Astrocyte (in vitro differentiated cells and primary cell): ENCODE measurements at places on chromosomes 11 and 22. TPM values are rescaled to one million over a fixed set of nuclear protein-coding genes. Genes with fewer than 3 reads are reported as not detected.
A peak's percentile ranks its signal among the peaks of the same experiment; 100 is the strongest.

DNA sequence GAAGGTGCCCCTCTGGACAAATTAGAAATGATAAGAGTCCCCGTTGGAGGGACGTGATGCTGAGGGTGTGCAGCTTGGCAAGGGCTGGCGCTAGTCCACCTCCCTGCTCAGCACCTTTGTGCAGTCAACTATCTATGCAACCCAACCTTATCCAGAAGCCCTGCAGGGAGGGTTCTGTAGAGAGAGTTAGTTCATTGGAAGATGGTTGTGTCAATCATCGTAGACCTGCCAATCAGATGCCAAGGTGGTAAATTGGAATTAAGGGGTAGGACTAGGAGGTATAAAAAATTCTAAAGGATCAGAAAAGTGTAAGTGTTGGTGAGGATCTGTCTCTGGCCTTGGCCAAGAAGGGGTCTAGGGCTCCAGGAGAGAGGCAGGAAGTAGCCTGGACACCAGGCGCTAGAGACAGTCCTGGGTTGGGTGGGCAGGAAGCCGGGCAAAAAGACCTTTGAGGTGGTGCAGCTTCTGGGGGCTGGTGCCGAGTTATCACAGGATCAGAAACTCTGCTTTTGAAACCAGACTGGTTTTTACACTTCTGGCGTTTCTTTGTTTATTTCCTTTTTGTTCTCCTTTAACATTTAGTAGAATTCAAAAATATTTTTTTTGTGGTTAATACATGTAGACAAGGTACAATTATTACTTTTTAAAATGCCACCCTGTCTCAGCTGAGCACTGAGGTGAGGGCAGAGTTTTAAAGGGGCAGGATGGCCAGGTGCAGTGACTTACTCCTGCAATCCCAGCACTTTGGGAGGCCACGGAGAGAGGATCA is 1.6 kb downstream of the C1QTNF6 start:
- DNase-seq, result peak; percentile 82

- DNase-seq, result peak; percentile 6
These were observed 161.1 kb upstream of the CCDC179 start for GRCh38 chr11:23021287-23021863.

GRCh38 chr11:131235328-131236298 is 134.8 kb upstream of the NTM start:
- DNase-seq, result no peak

DNA sequence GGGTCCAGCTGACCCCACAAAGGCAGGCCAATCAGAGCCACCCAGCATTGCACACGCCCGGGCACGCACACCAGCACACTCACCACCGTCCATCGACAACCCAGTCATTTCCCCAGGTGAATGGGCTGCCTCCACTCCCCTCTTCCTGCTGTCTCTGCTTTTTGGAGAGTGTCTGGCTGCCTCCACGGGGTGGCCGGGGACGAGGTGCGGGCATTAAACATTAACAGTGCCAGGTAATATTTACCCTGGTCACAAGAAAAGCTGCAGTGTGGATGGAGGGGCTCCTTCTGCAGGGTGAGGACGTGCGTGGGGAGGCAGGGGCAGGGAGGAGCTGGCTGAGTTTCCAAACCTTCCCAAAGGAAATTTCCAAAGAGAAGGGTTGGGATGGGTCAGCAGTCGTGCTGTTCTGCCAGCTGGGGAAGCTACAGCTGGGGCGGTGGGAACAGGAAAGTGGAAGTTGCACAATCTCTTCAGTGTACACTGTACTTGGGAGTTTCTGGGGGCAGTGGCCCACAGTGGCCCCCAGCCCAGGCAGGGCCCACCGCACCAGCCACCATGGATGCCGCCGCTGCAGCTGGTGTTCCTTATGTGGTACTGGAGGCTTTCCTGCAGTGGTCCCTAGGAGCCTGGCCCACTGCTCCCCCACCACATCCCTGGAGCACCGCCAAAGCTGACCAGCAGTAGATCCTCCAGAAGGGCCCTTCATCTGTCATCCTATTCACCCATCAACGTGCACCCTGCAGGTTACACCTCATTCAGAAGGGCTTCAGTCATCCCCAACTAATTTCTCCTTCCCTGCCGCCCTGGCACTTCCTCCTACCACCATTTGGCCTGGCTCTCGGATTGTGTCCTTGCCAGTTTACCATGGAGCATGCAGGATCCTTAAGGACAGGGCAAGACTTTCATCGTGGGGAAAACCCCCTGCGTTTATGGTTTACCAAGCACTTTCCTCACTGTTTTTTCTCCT is at the start of gene FXYD2:
FXYD2 (minus strand) TSS at position 174 of the 967 bp plus-strand sequence; CDS start at position 108, 66 bp downstream.
- no peak for DNase-seq

NLRP14 gene
- total RNA-seq, result not detected in 2 replicates

DNA sequence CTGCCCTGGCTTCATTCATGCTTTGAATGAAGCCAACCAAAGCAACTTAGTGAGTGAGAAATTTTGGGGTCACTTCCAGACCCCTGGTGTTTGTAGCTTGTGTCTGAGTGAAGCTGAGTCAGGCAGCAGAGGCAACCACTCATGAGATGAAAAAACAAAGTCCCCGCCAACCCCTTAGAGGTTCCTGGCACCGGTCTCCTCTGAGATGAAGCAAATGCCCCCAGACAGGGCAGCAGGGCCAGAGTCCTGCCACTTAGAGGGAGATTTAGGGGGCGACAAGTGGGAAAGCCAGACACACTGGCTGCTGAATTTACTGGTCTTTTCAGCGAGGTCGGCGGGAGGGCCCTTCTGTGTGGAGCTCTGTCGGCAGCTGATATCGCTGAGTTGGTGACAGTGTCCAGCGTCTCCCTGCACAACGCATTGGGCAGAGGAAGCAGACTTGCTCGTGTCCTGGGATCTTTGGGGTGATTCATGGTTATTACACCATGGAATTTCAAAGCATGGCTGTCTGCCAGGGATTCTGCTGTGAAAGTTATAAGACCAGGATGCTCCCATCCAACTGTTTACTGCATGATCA is 482.6 kb downstream of the MIAT start:
- peak; percentile 85 for DNase-seq

GRCh38 chr11:134745456-134745855 is 333.4 kb upstream of the B3GAT1 start:
- DNase-seq, result no peak

USP2 gene
- 6.5 and 6.7 TPM in 2 replicates for total RNA-seq

OR52E8 gene
- total RNA-seq, result not detected in 2 replicates

GRCh38 chr11:67440229-67441097 is 2.8 kb downstream of the CORO1B start:
- no peak for DNase-seq

FGF4 gene
- not detected in 2 replicates for total RNA-seq

TREH gene
- not detected in 2 replicates for total RNA-seq

DNA sequence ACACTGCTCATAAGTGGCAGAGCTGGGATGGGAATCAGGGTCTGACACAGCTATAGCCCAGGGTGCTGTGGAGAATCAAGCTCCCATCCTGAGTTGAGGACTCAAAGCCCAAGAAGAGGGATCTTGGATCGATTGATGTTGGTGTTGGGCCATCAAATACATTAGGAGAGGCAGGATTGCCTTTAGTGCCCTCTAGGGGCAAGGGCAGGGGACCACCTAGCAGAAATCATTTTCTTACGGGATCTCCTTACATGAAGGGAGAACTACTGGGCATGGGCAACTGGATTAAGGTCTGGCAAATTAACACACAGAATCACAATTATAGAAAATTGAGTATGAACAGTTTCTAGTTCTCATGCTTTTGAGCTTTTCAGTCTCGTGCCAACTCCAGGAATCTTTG is 24.9 kb upstream of the EMSY start:
- no peak for DNase-seq

OR51A2 gene
- total RNA-seq, result not detected in 2 replicates

DNA sequence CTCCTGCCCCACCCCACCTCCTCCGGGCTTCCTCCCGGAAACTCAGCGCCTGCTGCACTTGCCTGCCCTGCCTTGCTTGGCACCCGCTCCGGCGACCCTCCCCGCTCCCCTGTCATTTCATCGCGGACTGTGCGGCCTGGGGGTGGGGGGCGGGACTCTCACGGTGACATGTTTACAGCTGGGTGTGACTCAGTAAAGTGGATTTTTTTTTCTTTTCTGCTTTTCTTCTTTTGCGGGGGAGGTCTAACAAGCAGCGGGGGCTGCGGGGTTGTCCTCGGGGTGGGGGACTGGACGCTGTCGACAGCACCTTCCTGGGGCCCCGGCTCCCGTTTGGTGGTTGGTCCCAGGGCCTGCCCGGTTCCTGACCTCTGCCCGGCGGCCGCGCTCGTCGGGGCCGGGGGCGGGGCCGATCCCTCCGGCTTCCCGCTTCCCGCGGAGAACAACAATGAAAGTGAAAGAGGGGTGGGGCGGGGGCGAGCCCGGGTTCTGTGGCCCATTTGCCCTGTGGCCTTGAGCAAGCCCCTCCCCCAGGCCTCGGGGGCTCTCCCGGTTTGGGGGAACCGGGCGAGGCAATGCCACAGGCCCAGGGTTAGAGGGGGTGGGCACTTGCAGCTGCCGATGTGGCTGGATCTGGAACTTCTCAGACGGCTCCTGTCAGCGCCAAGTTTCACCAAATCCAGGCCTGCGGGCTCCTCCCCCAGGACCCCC is 975 bp upstream of the MDK start:
- no peak for DNase-seq

GRCh38 chr11:58912124-58912523 is 27.2 kb upstream of the GLYATL1 start:
- no peak for DNase-seq

DNA sequence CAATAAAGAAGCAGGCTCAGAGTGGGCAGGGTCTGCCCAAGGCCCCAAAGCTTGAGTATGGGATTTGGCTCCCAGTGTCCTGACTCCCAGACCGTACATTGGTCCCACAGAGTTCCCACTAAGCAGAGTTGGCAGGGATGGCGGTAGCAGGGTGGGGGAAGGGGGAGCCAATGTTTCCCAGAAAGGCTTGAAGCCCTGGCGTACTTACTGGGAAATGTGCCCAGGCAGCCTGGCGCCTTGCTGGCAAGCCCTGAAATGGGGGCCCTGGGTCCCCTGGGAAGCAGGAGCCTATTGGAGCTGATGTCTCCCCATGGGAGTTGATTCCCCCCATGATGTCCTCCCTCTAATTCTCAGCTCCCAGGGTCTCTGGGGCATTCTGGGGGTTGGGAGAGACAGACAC is 9.3 kb downstream of the ARHGEF17 start:
- DNase-seq, result no peak

DNA sequence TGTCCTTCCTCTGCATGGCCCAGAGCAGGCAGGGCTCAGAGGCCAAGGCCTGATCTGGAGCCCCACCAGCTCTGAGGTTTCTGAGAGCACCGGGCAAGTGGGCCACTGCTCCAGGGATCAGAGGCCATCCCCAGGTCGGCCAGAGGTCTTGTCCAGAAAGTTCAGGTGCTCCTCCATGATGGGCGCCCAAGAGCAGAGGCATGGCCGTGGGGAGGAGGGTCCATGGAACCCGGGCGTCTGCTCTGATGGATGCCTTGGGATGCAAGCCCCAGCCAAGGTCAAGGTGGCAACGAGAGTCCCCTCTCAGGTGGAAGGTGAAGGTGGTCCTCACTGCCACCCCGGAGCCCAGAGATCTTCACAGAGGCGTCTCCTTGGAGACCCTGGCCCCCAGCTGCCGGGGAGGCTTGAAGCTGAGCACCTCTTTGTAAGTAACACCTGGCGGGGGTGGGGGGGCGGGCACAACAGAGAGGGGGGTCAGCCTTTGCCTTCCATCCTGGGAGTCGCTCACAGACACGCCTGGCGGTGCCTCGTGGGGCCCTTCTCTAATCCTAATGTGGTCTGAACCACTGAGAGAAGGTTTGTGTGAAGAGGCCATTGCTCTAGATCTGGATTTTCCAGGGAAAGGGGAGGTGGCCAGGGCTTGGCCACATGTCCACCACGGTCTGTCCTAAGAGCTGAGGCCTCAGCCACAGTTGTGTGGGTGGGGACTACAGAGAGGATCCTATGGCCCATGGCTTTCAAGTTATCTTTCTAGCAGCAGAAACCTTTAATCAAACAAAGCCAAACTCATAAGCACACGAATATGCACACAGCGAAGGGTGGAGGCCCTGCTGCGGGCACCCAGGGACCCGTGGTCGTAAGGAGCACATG is 2.2 kb upstream of the HDAC10 start:
- DNase-seq, result no peak

DNA sequence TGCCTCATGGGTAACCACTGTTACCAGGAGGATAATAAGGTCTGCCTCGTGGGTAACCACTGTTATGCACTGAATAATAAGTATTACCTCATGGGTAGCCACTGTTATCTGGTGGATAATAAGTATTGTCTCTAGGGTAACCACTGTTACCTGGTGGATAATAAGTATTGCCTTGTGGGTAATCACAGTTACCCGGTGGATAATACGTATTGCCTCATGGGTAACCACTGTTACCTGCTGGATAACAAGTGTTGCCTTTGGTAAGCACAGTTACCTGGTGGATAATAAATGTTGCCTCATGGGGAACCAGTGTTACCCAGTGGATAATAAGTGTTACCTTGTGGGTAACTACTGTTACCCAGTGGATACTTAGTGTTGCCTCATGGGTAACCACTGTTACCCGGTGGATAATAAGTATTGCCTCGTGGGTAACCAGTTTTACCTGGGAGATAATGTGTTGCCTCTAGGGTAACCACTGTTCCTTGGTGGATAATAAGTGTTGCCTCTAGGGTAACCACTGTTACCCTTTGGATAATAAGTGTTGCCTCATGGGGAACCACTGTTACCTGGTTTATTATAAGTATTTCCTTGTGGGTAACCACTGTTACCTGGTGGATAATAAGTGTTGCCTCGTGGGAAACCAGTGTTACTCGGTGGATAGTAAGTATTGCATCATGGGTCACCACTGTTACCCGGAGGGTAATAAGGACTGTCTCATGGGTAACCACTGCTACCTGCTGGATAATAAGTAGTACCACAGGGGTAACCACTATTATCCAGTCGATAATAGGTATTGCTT is 10.6 kb upstream of the NXPE4 start:
- no peak for DNase-seq

- DNase-seq, result no peak
These were observed 516 bp downstream of the NEU3 start for GRCh38 chr11:74989260-74989638.

NPAS4 gene
- 0.20 and 0.50 TPM in 2 replicates for total RNA-seq

DNA sequence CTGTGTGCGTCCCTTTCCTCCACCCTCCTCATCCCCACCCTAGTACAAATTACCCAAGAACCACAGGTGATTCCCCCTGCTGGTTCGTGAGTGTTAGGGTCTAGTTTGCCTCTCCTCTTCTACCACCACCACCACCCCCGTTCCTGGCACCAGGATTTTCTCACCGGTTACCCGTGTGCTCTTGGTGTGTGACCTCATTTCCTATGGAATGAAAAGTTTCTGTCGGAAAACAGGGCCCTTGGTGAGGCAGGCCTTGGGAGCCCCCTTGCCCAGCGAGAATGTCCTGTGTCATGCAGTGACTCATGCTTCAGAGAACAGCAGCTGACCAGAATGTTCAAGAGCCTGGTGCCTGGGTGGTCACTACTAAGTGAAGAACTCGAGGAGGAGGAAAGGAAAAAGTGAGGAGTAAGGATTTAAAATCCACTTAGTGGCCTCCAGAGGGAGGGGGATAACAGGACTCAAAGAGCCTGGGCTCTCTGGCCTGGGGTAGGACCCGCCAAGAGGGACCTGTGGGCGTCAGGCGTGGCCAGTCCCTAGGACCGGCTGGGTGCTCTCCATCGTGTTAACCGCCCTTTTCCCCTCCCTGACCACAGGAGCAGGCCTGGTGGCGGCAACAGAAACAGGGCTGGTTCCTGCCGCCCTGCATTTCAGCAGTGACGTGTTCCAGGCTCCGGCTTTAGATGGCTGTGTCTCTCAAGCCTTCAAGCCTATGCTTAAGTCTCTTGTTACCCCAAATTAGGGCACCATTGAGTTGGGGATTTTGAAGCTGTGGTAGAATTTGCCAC is 30.2 kb downstream of the C22orf31 start:
- peak; percentile 99 for DNase-seq

LRRC10B gene
- 0.09 and 0.12 TPM in 2 replicates for total RNA-seq

GRCh38 chr11:57778318-57779037 is 16.9 kb downstream of the CTNND1 start:
- peak; percentile 99 for DNase-seq
